Activated naive CD4-positive, alpha-beta T cell treated with anti-CD3 and anti-CD28 coated beads for 36 hours (primary cell): ENCODE measurements at places on chromosomes 2 and 18. TPM values are rescaled to one million over a fixed set of nuclear protein-coding genes. Genes with fewer than 3 reads are reported as not detected.

- no peak overlapping the region for H3K27ac ChIP-seq
- H3K4me3 ChIP-seq = no peak overlapping the region
- peaks cover 4% of the 10 kb centered on the region for H3K27me3 ChIP-seq
- peaks cover 12% of the 10 kb centered on the region for H3K36me3 ChIP-seq
- DNase-seq = no peak
Measured at GRCh38 chr18:76369791-76370190, 125.3 kb downstream of the ZNF516 start.

DNA sequence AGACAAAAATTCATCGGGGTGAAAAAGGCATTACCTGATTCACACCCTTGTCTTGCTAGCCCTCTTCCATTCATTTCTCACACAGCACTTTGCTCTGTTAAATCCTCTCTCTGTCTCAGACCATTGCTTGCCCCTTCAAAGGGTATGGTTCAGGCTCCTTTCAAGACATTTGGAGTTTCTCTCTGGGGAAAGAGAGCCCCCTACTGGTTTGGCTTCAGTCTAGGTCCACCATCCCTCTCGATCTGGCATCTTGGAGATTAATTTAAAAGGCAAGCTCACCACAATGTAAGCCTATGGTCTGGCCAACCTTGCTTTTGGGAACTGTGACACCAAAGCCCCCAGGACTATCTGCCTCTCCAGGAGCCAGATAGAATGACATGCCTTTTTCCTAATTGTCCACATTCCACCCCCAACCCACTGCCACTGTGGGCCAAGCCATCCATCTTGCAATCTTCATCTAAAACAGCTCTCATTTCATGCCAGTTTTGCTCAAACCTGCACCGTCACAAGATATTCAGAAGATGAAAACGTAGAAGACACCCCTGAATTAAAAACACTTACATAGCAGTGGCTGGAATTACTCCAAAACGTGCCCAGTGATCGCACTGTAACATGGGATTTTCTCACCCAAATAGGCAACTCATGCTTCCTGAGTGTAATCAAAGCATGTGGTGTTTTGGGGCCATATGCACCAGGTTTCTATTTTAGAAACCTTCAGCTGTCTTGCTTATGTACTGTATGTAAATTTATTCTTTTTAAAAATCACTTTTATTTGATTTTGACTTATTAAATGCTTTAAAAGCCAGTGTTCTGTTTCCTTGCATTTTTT is 93.9 kb downstream of the FARSB start:
- H3K27me3 ChIP-seq = no peaks in the 10 kb centered on the region
- H3K4me1 ChIP-seq = no peaks in the 10 kb centered on the region
- DNase-seq = peak; percentile 62
- H3K36me3 ChIP-seq = peaks cover 14% of the 10 kb centered on the region

GRCh38 chr2:205805136-205805535 is 122.8 kb downstream of the NRP2 start:
- H3K27ac ChIP-seq = no peak overlapping the region
- H3K27me3 ChIP-seq = no peaks in the 10 kb centered on the region
- H3K4me1 ChIP-seq = no peaks in the 10 kb centered on the region
- no peak for DNase-seq
- H3K36me3 ChIP-seq = no peaks in the 10 kb centered on the region
- H3K4me3 ChIP-seq = no peak overlapping the region

DNA sequence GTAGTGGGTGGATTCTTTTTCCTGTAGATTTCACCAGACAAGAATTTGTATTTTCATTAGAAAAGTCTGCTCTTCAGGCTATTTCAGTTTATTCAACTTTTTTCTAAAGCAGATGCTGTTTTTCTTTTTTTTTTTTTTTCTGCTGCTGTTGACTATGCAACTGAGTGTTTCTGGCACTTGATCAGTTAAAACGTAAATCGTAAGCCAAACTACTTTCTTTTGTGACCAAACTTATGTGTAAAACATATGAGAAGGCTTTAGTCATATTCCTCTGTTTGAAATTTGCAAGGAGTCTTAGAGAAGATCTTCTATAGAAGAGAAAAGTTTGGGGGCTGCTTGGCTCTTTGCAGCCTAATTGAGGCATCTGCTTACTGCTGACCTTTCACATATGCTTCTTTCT is 170.1 kb downstream of the PARD3B start:
- H3K27me3 ChIP-seq = no peaks in the 10 kb centered on the region
- no peaks in the 10 kb centered on the region for H3K4me1 ChIP-seq
- DNase-seq = no peak
- no peak overlapping the region for H3K27ac ChIP-seq

GRCh38 chr2:129729011-129729410 is 250.5 kb upstream of the RAB6C start:
- no peak overlapping the region for H3K4me3 ChIP-seq
- no peaks in the 10 kb centered on the region for H3K4me1 ChIP-seq
- H3K27ac ChIP-seq = no peak overlapping the region
- no peaks in the 10 kb centered on the region for H3K36me3 ChIP-seq

DNA sequence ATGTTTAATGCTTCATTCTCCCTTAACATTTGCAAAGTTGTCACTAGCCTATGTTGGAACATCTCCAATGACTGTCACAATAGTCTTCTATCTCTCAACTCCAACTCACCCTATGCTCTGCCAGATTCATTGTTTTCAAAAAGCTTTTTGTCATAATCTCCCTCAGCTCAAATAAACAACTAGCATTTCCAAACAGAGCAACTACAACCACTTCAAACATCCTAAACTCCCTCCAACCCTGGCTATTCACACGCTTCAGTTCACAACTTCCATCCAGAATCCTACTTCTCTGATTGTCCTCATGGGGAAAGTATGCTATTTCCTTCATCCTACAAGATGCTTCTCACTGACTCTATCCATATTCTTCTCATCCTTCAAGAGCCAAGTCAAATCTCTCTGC is 139.2 kb upstream of the VRK2 start:
- peaks cover 9% of the 10 kb centered on the region for H3K4me1 ChIP-seq
- H3K27ac ChIP-seq = no peak overlapping the region
- no peak overlapping the region for H3K4me3 ChIP-seq

DNA sequence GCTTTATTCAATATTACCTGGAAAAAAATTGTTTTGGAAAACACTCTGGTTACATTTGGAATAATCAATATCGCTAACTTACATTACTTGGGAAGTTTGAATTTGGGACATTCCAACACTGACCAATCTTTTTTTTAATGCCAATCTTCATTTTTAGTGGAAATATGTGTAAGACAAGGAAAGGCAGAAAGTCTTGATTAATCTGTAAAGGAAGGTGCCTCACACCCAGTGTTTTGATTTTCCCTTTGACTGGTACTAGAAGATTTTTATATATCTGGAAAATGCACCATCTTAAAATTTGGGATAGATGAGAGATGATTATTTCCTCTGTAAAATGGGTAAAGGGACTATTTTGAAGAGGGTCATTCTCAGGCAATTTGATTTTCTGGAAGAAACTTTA is 879.2 kb upstream of the ZEB2 start:
- no peak overlapping the region for H3K4me3 ChIP-seq
- H3K27ac ChIP-seq = no peak overlapping the region
- H3K27me3 ChIP-seq = no peaks in the 10 kb centered on the region
- no peaks in the 10 kb centered on the region for H3K36me3 ChIP-seq

Gene TUBA4B
- total RNA-seq = not detected

Gene TCF7L1
- total RNA-seq = not detected

Gene NEU4
- total RNA-seq = not detected
